ENCODE measurements at places on chromosomes 4 and X. TPM values are rescaled to one million over a fixed set of nuclear protein-coding genes. Genes with fewer than 3 reads are reported as not detected.

CCDC149 gene
- total RNA-seq, result 5.0 TPM

ZXDA gene
- total RNA-seq, result not detected

TEX13C gene
- 0.07 TPM for total RNA-seq

CXorf65 gene
- not detected for total RNA-seq

RBM47 gene
- 71.7 TPM for total RNA-seq

CCKAR gene
- total RNA-seq, result not detected

SSX3 gene
- not detected for total RNA-seq
